Stimulated activated CD4-positive, alpha-beta T cell treated with anti-CD3 and anti-CD28 coated beads, Interleukin-4, amount 100 ng/mL, for 24 hours (primary cell): ENCODE measurements at places on chromosomes 12 and 14.
A peak's percentile ranks its signal among the peaks of the same experiment; 100 is the strongest.

GRCh38 chr12:65364046-65364445 lies 85.6 kb downstream of the MSRB3 start:
- DNase-seq, result no peak

DNA sequence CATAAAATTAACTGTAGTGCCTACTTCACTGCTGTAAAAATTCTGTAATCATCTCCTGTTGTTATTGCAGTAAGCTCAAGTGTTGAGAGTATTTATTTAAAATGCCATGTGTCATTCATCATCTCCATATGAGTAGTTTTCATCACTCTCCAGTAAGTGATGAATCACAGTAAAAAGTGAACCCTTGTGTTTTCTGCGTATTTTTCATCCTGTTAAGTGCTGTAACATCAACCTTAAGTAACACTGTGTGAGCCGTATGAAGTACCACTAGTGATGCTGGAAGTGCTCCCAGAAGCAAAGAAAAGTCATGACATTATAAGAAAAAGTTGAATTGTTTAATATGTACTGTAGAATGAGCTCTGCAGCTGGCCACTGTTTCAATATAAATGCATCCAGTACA lies 55.4 kb downstream of the SLCO1B3 start:
- no peak for DNase-seq

DNA sequence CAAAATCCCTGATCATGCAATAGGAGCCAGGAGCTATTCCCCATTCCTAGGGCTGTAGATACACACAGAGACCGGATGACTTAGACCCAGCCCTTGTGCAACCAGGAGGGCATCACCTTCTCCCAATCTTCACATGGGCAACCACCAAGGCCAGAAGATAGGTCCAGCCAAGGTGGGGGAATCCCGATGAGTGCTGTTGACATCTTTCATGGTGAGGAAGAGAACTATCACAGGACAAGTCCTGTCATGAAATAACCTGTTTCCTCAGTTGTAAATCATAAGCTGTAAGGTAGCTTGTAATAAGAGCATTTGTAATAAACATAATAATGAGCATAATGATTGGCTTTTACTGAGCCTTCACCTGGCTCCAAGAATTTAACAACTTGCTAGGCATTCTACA lies 89.5 kb downstream of the GCH1 start:
- no peak for DNase-seq

- DNase-seq, result no peak
These were observed 29.8 kb downstream of the CFL2 start for GRCh38 chr14:34684578-34684977.

GRCh38 chr14:50792634-50793068 lies 38.3 kb downstream of the NIN start:
- DNase-seq, result no peak

GRCh38 chr14:33254342-33254741 lies 315.7 kb downstream of the NPAS3 start:
- no peak for DNase-seq

GRCh38 chr14:54175298-54175942 lies 218.8 kb upstream of the BMP4 start:
- DNase-seq, result peak; percentile 50

GRCh38 chr12:62730649-62731048 lies 204.3 kb downstream of the PPM1H start:
- no peak for DNase-seq

GRCh38 chr14:61661471-61662400 lies 33.6 kb upstream of the HIF1A start:
- peak; percentile 16 for DNase-seq

DNA sequence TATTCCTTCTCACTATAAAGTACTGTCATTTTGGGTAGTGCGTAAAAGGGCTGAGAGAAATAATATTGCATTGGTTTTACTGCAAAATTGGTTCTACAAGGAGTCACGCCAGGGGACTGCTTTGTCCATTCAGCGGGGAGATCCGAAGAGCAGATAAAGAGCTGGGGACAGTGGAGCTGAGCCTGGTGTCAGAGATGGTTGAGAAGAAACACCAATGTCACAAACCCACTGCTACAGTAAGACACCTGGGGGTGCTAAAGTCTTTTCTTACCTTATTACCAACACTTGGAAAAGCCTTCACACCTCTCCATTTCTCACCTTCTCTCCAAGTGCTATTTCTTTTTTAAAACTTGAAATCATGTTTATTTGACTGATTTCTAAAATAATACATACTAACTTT lies 14.1 kb downstream of the IL31 start:
- no peak for DNase-seq

- DNase-seq, result no peak
These were observed 599.7 kb downstream of the KCNH5 start for GRCh38 chr14:62445570-62445969.

DNA sequence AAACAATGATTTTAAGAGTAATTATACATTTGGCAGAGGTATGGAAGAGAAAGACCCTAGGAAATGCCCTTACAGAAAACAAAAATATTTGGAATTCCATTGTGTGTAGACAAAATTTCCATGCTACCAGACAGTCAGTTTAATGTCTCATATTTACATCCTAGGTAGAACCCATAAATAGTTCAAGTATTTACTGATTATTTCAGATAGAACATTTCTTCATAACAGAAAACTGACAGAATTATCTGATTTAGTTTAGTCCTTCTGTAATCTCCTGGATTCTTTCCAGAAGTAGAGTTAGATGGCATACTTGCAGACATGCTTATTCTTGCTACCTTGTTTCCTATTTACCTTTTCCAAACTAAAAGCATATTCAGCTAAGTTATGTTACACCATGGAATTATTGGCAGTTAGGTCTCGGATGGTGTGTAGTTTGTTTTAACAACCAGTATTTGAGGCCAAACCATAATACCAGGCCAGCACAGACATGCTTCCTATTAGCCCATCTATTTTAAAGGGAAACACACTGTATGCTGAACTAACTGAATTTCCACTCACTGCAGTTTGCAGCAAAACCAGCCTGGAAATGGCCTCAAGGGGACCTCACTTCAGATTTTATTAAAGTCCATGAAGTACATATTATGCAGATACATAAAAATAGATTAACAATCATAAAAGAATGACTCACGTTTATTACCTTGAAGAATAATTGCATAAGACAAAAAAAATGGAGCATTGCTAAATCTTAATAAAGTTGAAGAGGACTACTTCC lies 126.6 kb upstream of the LRIG3 start:
- no peak for DNase-seq

GRCh38 chr14:76123426-76124225 lies 28.1 kb upstream of the GPATCH2L start:
- no peak for DNase-seq

DNA sequence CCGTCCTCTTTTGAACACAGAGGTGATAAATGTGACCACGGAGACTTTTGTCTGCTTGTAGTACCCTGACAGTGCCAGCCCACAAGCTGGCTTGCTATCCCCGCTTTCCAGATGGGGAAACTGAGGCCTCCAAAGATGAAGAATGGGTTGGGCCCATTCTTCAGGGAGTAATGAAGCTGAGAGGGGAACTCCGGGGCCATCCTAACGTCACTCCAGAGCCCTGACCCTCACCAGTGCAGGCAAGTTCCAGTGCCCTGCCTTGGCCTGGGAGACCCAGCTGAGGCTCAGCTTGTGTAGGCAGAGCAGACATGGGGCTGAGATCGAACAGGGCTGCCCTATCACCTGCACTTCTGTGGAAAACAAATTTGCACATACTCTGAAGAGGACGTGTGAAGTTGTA lies 277.1 kb downstream of the DPF3 start:
- DNase-seq, result no peak

- peak; percentile 90 for DNase-seq
These were observed 18.7 kb downstream of the DAD1 start for GRCh38 chr14:22570132-22570949.

DNA sequence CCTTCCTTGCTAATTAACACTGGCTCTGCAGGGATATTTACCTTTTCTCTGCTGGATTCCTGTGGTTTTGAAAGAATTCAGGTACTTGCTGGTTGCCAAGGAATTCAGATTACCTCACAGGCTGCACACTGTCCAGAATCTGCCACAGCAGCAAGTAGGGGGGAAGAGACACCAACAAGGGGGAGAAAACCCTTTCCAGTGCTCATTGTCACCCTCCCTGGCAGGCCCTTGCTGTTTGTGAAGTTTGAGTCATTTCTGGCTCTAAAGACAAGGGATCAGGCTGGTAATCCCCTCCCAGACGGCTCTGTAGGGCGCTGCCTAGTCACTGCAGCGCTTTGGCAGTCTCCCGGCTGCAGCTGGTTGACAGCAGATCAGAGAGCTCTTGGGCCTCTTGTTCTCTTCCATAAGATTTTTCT lies 50.8 kb downstream of the TTLL5 start:
- DNase-seq, result no peak

GRCh38 chr12:11885261-11886038 lies 185.3 kb upstream of the BCL2L14 start:
- no peak for DNase-seq

- DNase-seq, result no peak
These were observed 219.9 kb downstream of the PPM1H start for GRCh38 chr12:62714774-62715721.

DNA sequence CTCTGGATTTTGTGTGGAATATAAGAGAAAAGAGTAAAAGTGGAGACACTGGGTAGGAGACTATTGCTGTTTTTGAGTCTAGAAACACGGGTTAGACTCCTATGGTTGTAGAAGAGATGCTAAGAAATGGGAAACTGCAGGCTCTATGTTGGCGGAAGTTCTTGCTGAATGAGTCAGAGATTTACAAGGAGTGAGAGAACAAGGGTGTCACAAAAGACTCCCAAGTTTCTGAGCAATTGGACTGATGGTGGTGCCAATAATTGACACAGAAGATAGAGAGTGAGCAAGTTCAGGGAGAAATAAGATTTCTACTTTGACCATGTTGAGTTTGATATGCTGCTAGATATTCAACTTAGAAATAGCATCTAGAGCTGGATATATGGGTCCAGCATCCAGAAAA lies 2.6 kb upstream of the PRKD1 start:
- no peak for DNase-seq

DNA sequence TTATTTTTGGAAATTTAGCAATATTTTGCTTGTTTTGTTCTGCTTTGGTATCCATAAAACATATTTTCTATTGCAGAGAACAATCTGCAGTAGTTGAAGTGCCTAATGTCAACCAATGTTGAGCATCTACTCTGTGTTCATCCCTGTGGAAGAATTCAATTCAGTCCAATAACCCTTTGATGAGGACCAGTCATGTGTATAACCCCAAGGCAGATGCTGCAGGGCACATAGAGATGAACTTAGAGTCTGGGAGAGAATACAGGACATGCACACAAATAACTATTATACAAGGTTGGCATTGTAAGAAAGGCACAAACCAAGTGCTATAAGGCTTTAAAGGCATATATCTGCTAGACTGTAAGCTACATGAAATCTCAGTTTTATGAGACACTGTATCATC lies 304.7 kb downstream of the LRIG3 start:
- DNase-seq, result no peak
